Calu3 (cell line): ENCODE measurements at places on chromosomes 7 and 10. TPM values are rescaled to one million over a fixed set of nuclear protein-coding genes. Genes with fewer than 3 reads are reported as not detected.

- H3K27me3 ChIP-seq = no peaks in the 10 kb centered on the region
- no peak overlapping the region for H3K27ac ChIP-seq
- no peaks in the 10 kb centered on the region for H3K4me1 ChIP-seq
- no peak for DNase-seq
- no peaks in the 10 kb centered on the region for H3K36me3 ChIP-seq
Observed at GRCh38 chr10:113932854-113933253, 78.4 kb downstream of the NHLRC2 start.

GRCh38 chr10:129853562-129853903 lies 110.5 kb downstream of the EBF3 start:
- H3K27me3 ChIP-seq = no peaks in the 10 kb centered on the region
- H3K4me1 ChIP-seq = no peaks in the 10 kb centered on the region
- no peak overlapping the region for H3K27ac ChIP-seq
- DNase-seq = no peak
- H3K36me3 ChIP-seq = no peaks in the 10 kb centered on the region

DNA sequence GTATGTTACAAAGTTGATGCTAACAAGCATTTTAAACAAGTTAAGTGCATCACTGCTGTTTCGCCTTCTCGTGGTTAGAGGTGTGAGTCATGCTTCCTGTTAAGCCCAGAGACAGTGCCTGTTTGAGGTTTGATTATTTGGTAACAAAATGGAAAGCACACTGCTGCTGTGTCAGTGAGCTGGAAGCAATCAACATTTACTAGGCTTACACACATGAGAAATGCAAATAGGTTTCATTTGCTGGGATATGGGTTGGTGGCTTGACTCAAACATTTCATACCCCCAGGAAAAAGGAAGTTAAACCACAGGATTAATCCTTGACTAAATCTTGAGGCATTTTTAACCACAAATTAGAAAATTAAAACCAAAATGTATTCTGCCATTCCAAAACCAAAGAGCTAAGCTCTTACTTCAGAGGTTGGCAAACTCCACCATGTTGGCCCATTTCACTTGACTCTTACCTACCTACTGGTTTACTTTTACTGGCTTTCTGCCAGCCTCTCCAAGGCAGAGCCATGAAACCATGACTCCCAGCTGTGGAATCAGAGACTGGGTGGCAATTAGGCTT lies 139.2 kb downstream of the ETV1 start:
- peak overlapping the region; percentile 37 for H3K27ac ChIP-seq
- no peaks in the 10 kb centered on the region for H3K27me3 ChIP-seq
- peak; percentile 64 for DNase-seq
- peaks cover 20% of the 10 kb centered on the region for H3K4me1 ChIP-seq
- no peaks in the 10 kb centered on the region for H3K36me3 ChIP-seq

GRCh38 chr7:152522571-152523067 lies 86.8 kb upstream of the KMT2C start:
- no peaks in the 10 kb centered on the region for H3K4me1 ChIP-seq
- no peaks in the 10 kb centered on the region for H3K27me3 ChIP-seq
- H3K4me3 ChIP-seq = no peak overlapping the region
- no peak for DNase-seq
- H3K36me3 ChIP-seq = no peaks in the 10 kb centered on the region
- no peak overlapping the region for H3K27ac ChIP-seq

The NUDCD3 gene
- total RNA-seq = 176 and 202 TPM in 2 replicates

The NUB1 gene
- total RNA-seq = 56.2 and 69.2 TPM in 2 replicates
